NK-92 treated with Interleukin-12 subunit alpha and Interleukin-12 subunit beta, amount 100 ng/mL, for 24 hours (cell line): ENCODE measurements at places on chromosomes 2 and 18.

- no peak for DNase-seq
Measured at GRCh38 chr2:10829299-10829698, 16.7 kb upstream of the PDIA6 start.

DNA sequence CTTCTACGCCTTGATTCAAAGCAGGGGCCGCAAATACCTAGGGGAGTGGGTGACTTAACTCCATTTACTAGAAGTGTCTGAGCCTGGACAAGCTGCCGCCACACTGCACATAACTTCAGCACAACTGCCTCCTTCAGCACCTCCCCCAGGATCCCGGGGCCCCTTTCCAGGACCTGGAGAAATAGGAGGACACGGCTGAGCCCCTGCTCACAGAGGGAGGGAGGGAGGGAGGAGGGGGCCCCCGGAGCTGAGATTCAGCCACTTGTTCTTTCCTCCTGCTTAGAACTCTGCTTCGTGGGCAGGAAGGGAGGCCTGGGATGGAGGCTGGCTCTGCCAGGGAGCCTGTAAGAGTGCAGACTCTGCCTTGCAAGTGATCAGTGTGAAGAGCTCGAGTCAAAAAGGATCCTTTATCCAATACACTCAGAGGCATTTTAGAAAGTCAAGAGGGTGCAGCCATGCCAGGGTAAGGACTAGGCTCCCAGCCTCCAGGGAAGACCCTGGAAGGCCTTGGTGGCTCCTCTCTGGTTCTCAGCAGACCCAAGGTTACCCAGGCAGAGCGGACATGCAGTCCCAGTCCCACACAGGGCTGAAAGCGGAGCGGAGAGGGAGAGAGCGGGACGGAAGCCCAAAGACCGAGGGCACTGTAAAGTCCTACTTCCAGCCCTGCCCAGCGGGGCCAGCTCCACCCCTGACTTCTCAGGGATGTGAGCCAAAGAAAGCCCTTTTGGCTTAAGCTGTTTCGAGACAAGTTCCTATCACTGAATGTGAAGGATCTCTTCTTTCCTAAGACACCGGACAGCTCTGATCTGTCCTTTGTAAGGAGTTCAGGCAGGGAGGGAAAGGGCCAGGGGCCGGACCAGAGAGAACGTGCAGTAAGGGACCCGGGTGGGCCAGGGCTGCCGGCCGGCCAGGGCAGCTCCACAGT lies 8.6 kb upstream of the ARMC9 start:
- DNase-seq, result no peak

DNA sequence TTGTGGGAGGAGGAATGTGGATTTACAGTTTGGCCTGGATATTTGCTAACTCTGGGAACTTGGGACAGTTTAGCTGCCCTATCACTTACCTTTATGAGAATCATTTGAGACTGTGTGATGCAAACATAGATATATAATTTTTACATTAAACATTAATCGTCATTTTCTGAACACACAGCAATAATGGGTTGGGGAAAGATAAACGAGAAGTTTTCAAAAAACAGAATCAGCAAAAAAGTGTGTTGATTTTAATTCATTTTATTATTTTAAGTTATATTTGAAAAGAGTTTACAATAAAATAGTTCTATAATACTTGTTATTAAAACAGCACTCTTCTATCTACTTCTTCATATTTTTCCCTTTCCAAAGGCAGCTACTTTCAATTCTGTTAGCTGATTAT lies 813.3 kb downstream of the SLC4A3 start:
- DNase-seq, result no peak

DNA sequence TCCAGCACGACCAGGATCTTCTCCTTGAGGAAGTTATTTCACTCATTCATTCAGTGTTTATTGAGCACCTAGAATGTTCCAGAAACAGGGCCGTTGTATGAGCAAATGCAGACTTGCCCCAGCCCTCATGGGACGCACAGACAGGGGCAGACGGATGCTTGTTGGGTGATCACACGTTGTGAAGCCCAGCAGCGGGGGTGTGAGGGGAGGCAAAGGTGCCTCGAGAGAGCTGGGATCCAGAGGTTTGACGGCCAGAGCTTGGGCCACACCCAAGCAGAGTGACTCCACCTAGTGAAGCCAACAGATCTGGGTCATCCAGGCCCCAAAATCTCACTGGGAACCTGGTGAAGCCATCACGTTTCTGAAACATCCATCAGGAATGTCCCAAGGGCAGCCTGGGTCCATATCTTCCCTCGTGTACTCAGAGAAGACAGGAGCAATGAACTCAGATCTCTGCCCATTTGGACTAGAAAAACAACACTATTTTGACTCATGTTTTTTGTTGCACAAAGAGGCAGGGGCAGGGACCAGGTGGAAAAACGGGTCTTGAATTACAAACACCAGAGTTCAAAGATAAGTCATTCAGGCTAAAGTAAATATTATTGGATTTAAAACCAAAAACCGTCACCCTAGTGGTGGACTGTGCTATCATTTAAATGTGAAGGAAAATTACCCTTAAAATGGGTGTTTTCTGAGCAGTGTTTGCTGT lies 54.9 kb upstream of the RBM44 start:
- DNase-seq, result no peak

DNA sequence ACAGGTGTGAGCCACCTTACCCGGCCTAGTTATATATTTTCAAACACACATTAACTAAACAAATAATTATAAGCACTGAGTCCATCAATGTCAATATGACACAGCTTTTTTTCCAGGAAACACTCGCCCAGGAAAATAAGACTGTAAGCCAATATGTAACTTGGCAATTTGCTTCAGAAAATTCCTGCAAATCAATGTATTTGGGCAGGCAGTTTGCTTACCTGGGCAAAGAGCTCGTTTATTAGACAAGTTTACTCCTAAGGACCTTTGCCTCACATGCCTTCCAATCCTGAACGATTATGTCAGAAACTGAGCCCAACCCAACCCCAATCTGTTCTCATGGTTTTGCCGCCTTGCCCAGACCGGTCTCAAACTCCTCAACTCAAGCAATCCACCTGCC lies 34.7 kb upstream of the NDUFV2 start:
- no peak for DNase-seq

DNA sequence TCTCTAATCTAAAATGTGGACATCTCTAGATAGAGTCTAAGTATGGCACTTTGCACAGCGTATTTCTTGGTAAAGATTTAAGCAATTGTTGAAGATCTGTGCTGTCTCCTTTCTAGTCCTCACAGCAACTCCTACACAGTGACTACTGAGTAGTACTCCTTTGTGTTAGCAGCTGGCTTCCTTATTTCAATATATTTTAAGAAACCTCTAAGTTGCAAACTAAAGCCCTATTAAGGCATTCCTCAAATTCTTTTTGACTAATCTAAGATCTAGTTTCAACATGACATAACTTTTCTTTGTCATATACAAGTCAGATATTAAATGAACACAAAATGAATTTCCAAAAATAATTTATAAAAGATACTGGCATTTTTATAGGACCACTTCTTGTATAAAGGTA lies 121.8 kb upstream of the DNAJC10 start:
- no peak for DNase-seq

GRCh38 chr2:240528406-240529040 lies 29.3 kb downstream of the ANKMY1 start:
- DNase-seq, result no peak

DNA sequence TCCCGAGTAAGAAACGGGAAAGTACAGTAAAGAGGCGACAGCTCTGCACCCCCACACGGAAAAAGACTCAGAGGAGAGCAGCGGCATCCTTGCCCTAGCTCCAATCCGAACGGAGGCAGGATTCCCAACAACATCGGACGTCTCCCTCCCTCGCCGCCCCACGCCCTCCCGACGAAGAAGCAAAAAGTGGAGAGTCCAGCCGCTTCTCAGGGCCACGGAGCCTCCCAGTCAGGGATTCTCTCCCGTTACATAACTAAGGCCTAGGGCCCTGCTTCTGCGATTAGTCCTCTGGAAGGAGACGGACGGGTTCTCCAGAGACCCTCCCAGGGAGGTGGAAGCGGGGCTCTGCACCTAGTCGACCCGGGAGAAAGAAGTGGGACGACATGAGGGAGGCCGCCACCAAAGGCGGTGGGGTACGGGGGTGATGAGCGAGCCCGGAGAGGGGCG lies 587 bp downstream of the SUMO1 start:
- DNase-seq, result no peak

GRCh38 chr2:12883906-12884305 lies 167.2 kb downstream of the TRIB2 start:
- DNase-seq, result no peak

- no peak for DNase-seq
Measured at GRCh38 chr2:10876394-10876793, 35.3 kb upstream of the KCNF1 start.

DNA sequence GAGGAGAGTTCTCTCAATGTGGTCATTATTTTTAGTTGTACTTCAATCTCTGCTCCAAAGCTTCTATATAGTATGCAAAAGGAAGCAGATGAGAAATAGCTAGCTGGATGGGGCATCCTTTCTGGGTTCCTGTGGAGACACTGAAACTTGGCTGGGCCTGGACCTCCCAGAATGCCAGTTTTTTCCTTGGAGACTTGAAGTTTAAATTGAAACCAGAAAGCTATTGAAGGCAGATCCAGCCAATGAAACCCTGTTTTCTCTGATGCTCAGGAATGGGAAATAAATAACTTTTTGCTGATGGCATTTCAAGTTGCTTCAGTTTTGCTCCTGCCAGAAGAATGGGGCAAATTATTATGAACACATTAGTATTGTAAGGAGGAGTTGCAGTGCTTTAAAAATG lies 2.9 kb downstream of the SETBP1 start:
- no peak for DNase-seq

GRCh38 chr18:44742126-44742525 lies 61.4 kb downstream of the SETBP1 start:
- no peak for DNase-seq

DNA sequence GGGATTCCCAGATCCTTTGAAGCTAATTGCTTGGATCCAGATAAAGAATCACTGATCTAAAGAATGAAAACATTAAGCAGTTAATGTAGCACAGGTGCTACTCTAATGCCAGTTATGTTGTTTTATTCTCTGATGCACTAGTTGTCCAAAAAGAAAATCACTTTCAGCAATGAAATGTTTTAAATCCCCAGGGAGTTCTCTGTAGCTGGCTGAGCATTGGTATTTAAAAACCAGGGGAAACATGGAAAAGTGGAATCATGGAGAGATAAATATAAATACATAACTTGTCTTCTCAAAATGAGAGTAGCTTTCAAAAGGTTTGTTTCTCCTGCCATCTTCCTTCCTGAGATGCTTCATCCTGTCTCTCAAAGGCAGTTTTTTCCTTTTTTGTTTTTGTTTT lies 37.7 kb downstream of the CD302 start:
- no peak for DNase-seq

- no peak for DNase-seq
Measured at GRCh38 chr2:65661980-65662653, 229.7 kb upstream of the SPRED2 start.

DNA sequence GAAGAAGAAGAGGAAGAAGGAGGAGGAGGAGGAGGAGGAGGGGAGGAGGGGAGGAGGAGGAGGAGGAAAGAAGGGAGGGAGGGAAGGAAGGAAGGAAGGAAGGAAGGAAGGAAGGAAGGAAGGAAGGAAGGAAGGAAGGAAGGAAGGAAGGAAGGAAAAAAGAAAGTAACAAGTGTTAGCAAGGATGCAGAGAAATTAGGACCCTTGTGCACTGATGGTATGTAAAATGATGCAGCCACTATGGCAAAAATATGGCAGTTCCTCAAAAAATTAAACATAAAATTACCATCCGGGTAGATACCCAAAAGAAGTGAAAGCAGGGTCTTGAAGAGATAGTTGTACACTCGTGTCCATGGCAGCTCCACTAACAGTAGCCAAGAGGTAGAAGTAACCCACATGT lies 67.4 kb downstream of the DYM start:
- no peak for DNase-seq

DNA sequence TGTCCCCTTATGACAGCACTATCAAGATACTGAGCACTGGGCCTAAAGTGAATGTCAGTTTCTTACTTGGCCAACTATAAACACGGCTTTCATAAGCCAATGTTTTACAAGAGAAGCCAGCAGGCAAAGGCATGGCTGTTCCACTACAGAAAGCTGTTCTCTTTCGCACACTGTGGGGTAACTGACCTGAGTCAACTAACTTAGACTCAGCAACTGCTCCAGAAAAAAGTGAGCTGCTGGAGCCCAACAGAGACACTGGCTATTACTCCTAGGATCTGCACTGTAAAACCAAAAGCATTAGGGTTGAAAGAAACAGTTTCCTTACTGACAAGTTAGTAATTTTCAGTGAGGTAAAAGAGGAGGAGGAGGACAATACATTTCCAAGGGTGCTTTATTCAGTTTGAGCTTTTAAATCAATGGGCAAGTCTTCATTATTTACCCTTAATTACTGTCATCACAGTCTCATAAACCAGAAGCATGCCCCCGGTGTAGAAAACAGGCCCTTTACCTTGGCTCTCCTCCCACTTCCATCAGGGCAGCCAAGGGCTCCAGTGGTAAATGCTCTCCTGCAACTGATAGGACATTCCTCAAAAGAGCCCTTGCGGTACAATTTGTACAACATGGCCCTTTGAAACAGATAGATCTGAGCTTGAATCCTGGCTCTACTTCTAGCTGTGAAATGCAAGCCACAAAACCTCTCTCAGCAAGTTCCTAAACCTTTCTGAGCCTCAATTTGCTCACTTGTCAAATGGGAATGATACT lies 275.7 kb downstream of the PDE11A start:
- DNase-seq, result no peak

DNA sequence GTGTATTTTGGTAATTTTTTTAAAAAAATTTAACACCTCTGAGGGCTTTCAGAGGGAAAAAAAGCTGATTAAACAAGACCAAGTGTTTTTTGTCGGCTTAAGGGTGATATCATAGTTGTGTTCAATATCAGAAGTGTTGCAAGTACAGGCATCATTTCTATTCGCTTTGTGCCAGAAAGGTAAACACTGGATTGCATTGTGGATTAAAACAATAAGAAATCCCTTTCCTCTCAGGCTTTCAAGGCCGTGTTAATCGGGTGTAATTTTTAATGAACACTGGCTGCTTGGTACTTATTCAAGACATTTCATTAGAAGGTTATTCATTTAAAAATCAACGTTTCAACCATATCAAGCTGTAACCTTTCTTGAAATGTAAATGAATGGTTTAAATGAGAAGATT lies 18.3 kb downstream of the FIGN start:
- no peak for DNase-seq

DNA sequence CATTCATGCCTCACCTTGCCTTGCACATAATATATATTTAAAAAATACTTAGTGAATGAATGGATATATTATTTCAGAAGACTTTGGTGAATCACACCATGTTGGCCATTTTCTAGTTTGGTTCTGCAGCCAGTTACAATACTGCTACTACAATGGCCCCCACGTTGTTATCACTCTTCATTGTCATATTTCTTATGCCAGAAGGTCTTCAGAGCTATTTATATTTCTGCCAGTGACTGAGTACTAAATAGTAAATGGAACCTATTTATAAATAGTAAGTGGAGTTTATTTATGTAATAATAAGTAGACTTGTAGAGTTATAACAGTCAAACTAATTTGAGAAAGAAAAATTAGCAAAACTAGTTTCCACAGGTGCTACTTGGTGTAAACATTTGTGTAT lies 516.6 kb upstream of the SYT4 start:
- DNase-seq, result no peak

GRCh38 chr2:7012141-7012764 lies 95.0 kb downstream of the RNF144A start:
- DNase-seq, result no peak
